Nucleus accumbens (tissue), 56 donors: ENCODE measurements at places on chromosomes 7 and 10.
A peak's percentile ranks its signal among the peaks of the same experiment; 100 is the strongest.

GRCh38 chr10:75542906-75543305 lies 111.5 kb downstream of the LRMDA start:
- no peak for DNase-seq

DNA sequence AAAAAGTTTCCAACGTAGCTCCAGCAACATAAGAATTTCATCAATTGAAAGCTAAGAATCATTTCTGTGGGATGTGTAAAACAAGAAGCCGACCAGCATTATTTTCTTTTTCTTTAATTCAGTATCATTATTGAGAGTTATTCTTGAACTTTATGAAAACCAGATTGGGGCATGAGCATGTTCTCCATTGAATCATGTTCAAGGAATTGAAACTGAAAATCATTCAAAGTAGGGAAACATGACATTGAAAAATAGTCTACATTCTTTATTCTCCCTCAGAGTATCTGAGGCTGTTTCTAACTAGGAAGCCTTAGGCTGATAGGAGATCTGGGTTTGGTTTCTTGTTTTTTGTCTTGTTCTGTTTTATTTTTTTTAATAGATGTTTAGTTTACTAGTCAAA lies 253.7 kb downstream of the DYNC1I1 start:
- DNase-seq, result no peak

- no peak for DNase-seq
Measured at GRCh38 chr7:6437251-6437650, 10.5 kb downstream of the DAGLB start.

DNA sequence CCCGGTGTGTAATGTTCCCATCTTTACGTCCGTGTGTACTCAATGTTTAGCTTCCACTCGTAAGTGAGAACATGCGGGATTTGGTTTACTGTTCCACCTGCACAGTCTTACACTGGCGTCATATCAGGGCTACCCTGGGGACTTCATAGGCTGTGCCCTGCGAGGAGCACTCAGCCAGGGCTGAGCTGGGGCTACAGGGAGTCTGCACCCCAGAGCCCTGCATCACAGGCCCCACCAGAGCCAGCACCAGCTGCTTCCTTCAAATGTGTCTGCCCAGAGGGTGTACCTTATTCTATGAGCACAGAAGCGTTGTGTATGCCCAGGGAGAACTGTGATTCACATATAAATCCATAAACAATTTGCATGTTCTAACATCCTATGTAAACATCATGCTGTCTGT lies 277.1 kb downstream of the TCERG1L start:
- no peak for DNase-seq

- peak; percentile 83 for DNase-seq
Measured at GRCh38 chr7:45082031-45082830, 6.5 kb downstream of the NACAD start.

DNA sequence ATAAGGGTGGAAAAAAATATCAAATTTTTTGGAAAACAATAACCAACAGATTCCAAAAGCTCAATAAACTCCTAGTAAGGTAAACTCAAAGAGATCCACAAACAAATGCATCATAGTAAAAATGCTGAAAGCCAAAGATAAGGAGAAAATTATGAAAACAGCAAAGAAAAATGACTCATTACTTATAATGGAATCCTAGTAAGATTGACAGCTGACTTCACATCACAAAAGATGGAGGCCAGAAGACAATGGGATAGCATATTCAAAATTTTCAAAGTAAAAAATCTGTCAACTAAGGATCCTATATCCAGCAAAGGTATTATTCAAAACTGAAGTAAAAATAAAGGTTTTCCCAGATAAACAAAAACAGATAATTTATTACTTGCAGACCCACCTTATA lies 183.4 kb upstream of the VIPR2 start:
- DNase-seq, result no peak
